ENCODE measurements at places on chromosomes 16 and 17. TPM values are rescaled to one million over a fixed set of nuclear protein-coding genes. Genes with fewer than 3 reads are reported as not detected.

HOXB6 gene
- total RNA-seq, result not detected

NPIPA5 gene
- total RNA-seq, result 1.3 TPM

CPNE7 gene
- 1.1 TPM for total RNA-seq

DNA sequence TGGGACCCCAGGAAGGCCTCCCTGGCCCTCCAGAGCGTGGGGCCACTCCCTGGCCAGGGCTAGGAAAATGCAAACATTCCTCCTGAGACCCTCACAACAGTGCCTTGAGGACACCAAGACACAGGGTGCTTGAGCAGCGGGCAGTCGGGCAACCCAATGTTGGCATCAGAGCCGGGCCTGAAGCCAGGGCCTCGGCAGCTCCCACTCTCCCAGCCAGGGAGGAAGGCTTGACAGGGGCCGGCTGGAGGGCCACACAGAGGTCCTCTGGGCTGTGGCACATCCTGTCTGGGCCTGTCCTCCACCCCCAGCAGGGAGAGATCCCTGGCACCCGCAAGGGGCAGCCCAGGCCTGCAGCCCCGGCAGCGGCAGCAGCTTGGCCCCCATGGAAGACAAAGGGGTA lies 12.3 kb upstream of the KRT17 start:
- DNase-seq, result no peak

- no peak for DNase-seq
These were observed 5.1 kb upstream of the CISD3 start for GRCh38 chr17:38725066-38725465.
